T-helper 9 cell (primary cell): ENCODE measurements at places on chromosomes 2 and 18.
A peak's percentile ranks its signal among the peaks of the same experiment; 100 is the strongest.

DNA sequence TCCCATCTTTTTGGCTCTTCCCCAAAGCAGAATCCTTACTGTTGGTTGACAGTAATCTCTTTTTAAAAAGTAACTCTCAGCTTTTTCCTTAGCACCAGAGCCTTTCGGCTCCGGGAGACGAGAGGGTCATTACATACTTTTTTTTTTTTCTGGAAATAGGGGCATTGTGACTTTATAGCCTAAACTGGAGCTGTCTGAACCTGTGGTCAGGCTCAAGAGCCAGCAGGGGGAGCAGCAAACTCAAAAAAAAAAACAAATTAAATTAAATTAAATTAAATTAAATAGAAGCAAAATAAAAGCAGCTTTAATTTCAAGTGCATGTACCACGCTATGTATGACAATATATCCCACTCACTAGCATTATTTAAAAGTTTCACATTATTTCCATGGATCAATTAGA, 156.6 kb downstream of the DTNA start:
- DNase-seq: no peak

- no peak for DNase-seq
These were observed 40.8 kb downstream of the WDR35 start for GRCh38 chr2:19949071-19949470.

GRCh38 chr2:177596866-177597265, 204.3 kb downstream of the AGPS start:
- DNase-seq: no peak

DNA sequence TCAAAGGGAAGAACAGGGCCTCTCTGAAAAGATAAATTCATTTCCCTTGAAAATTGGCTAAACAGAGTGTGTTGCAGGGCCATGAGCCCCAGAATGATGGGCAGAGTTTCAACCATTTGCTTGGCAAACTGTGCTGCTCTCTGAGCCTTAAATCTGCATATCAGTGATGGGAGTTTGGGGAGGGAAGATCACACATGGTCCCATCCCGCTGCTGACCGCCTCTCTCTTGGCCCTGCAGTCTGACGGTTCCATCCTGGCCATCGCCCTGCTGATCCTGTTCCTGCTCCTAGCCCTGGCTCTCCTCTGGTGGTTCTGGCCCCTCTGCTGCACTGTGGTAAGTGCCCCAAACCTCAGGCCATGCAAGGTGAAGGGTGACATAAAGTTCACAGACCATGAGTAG, 139.0 kb downstream of the ANTXR1 start:
- no peak for DNase-seq

DNA sequence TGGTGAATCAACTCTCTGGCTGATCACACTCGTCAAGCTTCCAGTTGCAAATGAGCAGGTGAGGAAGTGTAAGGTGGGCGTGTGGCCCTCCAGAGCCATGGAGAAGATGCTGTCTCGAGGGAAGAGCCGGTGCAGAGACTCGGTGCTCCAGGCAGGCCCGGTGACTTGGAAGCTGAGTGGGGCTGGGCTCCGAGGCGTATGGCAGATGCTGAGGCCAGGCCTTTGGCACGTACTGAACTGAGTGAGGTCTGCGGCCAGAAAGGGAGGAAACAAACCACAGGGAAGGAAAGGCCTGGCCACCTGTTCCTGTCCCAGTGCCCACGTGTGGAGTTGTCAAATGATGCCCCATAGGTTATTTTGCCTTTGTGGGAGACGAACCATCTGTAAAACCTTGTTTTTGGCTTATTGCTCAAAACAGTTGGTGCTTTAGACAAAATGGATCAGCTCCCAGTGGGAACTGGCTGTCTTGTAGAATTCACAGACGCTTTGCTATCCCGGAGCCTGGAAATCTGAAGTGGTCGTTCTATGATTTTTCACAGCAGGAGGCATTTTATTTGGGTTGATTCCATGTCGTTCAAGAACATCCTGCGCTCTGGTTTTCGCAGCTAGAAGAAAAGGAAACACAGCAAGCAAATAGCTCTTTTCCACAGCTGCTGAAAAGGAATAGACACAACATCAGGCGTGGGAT, 117.5 kb upstream of the TMEM18 start:
- no peak for DNase-seq

- no peak for DNase-seq
These were observed 47.0 kb downstream of the LANCL1 start for GRCh38 chr2:210429403-210430137.

DNA sequence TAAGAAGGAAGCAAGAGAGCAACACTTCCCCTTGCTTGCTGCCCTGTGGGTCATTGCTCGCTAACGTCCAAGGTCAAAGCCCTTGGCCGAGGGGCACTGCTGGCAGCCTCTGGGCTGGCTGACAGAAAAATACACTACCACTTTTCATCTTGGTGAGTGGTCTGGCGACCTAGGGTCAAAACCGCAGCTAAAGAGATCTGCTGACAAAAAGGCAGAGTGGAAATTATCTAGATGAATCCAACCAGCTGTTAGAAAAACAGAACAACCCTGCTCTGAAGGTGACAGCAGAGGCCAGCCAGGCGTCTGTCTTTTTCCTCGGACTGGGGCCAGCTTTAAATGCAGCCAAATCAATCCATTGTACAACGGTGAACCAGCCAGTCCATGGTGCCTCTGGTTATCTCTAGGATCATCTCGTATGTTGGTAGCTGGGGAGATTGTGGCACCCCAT, 92.6 kb downstream of the CD8B2 start:
- DNase-seq: no peak

DNA sequence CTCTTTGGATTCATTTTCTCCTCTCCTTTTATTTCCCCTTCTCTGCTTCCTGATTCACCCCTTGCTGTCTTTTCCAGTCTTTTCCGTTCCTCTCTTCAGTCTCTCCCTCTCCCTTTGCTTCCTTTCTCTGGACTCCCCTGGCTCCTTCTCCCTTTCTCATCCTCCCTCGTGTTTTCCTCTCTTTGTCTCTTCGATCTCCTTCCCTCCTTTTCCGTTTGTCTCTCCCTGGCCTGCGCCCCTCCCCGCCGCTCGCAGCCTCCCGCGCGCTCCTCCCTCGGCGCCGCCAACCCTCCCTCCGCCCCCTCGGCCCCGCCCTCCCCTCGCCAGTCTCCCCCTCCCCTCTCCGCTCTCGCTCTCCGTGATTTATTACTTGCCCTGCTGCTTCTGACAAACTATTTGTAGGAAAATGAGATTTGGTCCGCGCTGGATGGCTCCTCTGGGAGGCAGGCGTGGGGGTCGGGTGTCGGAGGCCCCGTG, 46.0 kb upstream of the PAX8 start:
- peak; percentile 23 for DNase-seq

DNA sequence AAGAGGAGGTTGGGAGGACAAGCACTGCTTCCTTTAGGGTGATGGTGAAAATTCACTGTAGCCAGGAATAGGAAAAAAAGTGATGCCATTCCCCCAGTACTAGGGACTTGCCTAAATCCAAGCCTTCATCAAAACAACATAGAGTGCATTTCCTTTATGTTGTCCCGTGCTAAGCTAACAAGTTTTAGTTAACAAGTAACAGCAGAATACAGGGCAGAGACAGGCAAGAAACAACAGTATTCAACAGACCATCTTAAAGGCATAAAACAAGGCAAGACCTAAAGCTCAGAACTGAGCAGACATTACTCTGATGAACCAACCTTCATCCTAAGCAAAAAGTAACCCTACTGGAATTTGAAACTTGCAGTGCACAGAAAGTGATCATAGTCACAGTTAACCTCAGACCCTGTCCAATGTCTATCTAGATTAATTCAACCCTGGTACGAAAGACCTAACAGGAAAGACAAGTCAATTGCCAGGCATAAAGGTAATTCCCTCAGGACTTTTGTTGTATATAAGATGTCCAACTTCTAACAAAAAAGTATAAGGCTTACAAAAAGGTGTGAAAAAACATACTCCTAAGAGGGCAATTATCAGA, 34.4 kb upstream of the GALNT1 start:
- no peak for DNase-seq

GRCh38 chr2:12931186-12931844, 214.6 kb downstream of the TRIB2 start:
- DNase-seq: no peak

DNA sequence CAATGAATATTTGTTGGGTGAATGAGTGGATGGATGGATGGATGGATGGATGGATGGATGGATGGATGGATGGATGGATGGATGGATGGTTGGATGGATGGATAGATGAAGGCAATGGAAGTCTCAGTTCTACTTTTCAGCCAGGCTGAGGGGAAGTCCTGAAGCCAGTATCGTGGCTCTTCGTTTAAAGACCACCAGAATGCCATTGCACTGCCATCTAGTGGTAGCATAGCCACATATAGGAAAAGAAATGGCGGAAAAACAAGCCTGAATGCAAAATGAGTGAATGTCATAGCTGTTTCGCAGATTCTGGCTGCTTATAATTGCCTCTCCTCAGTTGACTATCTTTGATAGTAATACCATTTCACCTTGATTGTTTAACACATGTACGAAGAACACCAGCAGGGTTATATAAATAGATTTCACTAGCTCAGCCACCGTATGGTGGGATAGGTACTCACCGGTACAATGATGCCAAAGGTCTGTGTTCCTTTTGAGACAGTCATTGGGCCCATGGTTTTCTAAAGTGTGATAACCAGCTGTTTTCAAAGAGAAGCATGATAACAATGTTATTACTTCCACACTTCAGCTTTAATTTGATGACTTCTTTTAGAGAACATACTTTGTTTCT, 62.3 kb upstream of the GREB1L start:
- DNase-seq: peak; percentile 13

DNA sequence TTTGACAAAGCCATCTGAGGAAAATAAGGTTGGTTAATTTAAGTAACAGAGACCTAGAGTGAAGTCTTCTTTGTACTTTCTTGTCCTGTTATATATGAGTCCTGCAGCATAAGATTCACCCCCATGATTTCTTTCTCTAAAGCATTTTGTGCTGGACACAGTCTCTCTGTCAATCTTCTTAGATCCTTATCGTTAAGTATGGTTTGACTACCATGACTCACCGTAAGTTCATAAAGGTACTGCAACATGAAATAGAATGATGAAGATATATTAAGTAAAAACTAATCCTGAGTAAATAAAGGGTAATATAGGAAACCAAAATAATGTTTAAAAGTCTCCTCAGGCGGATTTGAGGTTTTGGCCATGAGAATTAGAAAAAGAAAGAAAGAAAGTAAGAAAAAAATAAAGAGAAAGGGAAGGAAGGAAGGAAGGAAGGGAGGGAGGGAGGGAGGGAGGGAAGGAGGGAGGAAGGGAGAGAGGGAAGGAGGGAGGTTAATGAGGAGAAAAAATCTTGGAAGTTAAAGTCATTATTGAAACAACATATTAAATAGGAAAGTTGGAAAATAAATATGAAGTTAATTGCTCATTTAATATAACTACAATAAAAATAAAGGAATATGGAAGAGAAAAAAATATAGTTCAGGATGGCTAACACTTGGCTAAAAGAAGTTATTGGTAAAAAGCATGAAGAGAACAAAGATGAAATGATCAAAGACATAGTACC, 980.3 kb upstream of the CDH2 start:
- DNase-seq: no peak

GRCh38 chr2:213181712-213182111, 30.3 kb upstream of the IKZF2 start:
- DNase-seq: no peak

DNA sequence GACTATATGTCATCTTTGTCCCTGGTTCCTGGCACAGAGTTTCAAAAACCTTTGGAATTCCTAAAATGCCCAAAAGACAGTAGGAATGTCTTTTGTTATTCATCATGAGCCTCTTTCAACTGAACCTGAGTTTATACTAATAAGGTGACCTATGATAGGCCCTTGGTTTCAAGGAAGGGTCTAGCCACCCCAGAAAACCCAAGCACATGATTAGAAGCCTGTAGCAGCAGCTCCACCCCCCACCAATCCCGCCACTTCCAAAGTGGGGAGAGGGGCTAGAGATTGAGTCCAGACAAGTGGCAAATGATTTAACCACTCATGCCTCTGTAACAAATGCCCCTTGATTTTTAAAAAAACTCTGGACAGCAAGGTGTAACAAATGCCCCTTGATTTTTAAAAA, 56.8 kb downstream of the ADD2 start:
- no peak for DNase-seq

- no peak for DNase-seq
These were observed 51.1 kb downstream of the PAPOLG start for GRCh38 chr2:60806988-60807681.

GRCh38 chr2:194745557-194746146, 911.4 kb upstream of the SLC39A10 start:
- DNase-seq: no peak

DNA sequence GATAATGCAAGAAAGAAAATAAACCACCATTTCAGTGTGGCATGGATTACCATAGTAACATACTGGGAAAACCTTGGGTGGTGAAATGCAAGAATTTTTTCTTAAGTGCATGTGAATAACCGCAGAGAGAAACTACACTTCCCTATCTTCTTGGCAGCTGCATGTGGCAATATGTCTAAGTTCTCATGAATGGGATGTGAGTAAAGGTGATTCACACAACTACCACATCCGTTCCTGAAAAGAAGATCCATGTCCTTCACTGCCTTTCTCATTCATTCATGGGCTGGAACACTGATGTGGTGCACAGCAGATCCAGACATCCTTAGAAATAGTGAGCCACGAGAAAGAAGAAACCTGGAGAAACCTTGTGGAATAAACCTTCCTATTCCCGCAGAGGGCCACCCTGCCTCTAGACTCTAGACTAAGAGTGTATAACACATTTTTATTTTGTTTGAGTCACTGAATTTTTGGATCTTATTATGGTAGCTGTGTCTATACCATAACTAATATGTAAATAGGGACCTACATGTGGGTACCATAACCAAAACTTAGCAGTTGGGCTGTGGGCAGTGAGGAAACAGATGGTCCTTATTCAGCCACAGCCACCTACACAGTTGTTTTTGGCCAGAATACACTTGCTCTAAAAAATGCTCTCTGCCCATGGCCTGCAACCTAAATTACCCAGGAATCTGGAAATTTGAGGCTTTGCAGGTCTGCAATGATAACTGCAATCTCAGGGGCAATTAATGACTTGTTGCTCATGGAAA, 573.3 kb downstream of the LRP1B start:
- no peak for DNase-seq

GRCh38 chr2:127426501-127427354, 8.5 kb downstream of the PROC start:
- no peak for DNase-seq

- DNase-seq: no peak
These were observed 114.5 kb upstream of the ZFP36L2 start for GRCh38 chr2:43340945-43341356.

- DNase-seq: no peak
These were observed 121.5 kb downstream of the PIEZO2 start for GRCh38 chr18:11027862-11028261.

GRCh38 chr2:166444306-166444705, 49.7 kb downstream of the SCN7A start:
- no peak for DNase-seq
